ENCODE measurements at places on chromosomes 7 and 10.

DNA sequence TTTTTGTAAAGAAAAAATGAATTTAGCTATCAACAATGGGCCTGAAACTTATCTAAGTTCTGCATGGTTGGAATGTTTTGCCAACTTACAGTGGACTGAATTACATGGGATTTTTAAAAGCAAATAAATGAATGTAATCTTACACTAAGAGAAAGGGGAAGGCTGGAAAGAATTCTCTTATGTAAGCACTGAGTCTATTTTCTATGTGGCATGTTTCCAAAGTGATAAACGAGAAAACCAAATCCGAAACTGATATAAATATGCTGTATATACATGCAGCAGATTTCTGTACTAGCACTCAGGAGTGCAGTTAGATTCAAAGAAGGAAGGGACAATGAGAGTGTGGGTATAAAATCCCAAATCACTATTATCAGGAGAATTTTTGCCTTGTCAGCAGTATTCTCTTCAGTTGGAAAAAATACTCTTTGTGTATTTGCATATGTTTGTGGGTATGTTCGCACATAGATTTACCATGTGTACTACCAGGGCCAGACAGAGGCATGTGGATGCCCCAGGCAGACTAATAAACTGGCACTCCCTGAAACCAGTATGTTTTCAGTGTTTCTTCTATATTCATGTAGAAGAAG lies 334.3 kb upstream of the SEMA3D start:
- DNase-seq = no peak

GRCh38 chr7:156612930-156613329 lies 27.6 kb upstream of the RNF32 start:
- DNase-seq = peak; percentile 77

DNA sequence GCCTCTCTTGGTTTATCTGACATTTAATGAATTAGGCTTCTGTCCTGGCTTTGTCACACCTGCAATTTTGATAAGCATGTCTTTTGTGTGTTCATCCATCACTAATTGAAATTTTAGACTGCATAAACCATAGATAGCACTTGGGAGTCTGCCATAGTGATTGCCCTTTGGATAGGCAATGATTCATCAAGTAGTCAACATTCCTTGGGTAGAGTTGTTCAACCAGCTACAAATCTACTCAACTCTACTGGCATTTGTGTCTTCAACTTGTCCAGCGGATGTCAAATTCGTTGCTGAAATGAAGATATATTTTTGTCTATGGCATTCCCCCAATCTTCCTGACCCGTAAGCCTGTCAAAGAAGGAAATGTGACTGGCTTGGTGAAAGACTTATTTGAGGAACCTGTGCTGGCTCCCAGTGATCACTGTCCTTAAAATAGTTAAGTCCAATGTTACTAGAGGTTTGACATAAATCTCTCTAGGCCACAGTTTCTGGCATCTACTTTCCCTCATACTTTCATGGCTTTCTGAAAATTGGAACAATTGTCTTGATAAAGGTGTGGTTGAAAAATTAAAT lies 33.7 kb upstream of the CREB5 start:
- no peak for DNase-seq

DNA sequence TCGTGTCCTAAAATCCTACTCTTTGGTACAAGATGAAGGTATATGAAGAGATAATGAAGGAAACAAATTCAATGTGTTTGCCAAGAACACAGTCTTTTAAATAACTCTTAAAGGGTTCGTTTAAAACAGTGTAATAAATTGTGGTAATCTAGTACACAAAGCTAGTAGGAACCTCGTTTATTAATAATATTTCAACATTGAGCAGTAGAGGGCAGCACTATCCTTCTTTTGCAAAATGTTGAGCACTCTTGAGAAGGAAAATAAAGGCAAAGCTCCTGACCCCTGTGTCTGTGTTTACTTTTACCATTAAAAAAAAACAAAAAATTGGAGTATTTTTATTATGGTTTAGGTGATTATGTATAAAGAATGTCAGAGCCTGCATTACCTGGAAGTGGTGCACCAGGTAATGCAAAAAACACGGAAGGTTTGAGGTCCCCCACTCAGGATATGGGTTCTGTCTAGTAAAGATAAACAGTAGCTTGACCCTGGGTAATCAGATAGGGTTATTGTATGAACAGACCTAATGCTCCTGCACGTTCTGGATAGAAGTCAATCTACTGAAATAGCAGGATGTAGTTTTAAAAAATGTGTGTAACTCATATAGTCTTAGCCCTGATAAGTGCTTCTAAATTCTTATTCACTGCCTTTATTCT lies 5.7 kb upstream of the GOT1 start:
- DNase-seq = no peak

DNA sequence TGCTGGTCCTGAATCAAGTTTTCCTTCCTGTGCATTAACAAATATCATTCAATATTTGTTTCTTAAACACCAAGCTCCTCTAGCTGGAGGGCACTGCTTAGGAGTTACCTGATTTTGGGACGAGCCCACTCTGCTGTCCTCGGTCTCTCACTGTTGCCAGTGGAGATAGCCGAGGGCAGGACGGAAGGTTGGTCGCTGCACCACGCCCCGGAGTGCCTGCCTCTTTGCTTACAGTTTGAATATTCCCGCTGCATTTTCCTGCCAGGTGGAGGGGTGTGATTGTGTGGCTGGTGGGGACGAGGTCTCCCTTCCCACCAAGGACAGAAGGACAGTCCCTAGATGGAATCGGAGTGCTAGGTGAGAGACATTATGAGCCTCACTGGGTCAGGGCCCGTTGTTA lies 201.5 kb downstream of the DNAJB6 start:
- DNase-seq = no peak

DNA sequence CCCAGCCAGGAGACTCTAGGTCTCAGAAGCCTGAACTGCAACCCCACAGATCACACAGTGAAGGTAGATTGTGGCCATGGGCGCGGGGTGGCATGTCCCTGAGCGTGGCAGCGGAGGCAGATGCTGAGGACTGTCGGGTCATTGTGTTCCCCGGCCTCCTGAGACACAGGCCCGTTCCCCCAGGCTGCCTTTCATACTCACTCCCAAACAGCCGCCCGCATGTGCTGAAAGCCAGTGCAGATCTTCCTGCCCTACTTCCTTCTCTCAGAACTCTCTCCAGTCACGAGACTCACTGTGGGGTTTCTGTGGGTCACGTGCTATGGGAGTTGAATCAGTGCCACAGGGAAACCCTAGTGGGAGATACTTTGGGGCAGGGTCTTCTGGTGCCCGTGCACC lies 48.0 kb downstream of the ZNF467 start:
- no peak for DNase-seq

GRCh38 chr7:51289623-51290303 lies 26.8 kb downstream of the COBL start:
- no peak for DNase-seq

GRCh38 chr10:115903207-115903606 lies 369.8 kb downstream of the GFRA1 start:
- DNase-seq = no peak
